Cardiac fibroblast (primary cell): ENCODE measurements at places on chromosomes 11 and 22.

DNA sequence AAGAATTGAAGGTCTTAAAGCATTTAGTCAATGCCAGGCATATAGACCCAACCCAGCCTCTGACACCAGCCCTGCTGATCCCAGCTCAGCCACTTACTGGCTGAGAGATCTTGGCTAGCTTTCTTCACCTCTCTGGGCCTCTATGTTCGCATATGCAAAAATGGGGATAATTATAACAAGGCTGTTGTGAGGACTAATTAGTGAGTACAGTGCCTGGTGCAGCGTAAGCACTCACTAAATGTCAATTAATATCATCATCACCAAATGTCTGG lies 10.5 kb downstream of the CHST1 start:
- DNase-seq, result no peak

- DNase-seq, result no peak
These were observed 27.5 kb downstream of the KCNA4 start for GRCh38 chr11:29989174-29989970.

- DNase-seq, result no peak
These were observed 1.6 kb downstream of the SPTBN2 start for GRCh38 chr11:66727282-66728037.

DNA sequence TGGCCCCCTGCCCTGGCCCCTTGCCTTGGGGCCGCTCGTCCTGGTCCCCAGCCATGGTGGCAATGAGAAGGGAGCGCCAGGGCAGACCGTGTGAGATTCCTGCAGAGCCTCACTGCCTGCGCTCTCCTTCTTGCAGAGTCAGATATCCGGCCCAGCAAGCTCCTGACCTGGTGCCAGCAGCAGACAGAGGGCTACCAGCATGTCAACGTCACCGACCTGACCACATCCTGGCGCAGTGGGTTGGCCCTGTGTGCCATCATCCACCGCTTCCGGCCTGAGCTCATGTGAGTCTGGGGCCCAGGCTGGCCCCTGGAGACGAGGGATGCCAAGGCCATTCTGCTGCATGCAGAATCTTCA lies 114.1 kb downstream of the MICAL2 start:
- peak; percentile 93 for DNase-seq

DNA sequence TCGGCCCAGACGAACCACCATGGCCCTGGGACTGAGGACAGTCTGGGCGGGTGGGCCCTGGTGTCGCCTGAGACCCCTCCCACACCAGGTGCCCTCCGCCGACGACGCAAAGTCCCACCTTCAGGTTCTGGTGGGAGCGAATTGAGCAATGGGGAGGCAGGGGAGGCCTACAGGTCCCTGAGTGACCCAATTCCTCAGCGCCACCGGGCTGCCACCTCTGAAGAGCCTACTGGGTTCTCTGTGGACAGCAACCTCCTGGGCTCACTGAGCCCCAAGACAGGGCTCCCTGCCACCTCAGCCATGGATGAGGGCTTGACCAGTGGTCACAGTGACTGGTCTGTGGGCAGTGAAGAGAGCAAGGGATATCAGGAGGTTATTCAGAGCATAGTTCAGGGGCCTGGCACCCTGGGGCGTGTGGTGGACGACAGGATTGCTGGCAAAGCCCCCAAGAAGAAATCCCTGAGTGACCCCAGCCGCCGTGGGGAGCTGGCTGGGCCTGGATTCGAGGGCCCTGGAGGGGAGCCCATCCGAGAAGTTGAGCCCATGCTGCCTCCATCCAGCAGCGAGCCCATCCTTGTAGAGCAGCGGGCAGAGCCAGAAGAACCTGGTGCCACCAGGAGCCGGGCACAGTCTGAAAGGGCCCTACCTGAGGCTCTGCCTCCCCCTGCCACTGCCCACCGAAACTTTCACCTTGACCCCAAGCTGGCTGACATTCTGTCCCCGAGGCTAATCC lies 2.8 kb downstream of the ARHGEF17 start:
- DNase-seq, result no peak

DNA sequence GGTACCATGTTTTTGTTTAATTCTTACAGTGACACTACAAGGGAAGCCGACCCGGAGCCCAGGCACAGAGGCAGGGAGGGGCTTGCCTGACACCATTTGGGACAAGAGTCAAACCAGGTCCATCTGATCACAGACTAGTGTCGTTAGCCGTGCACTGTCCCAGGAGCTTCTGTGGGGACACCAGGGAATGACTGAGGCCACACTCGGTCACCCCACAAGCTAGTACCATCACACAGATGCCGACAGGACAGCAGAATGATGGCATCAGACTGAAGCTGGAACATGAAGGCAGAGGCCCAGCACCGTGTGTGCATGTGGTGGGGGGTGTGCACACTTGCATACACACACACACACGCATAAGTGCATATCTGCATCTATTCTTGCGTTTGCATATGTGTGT lies 61.5 kb upstream of the NECTIN1 start:
- no peak for DNase-seq

- DNase-seq, result no peak
These were observed 21.9 kb upstream of the CDON start for GRCh38 chr11:126084608-126084912.

DNA sequence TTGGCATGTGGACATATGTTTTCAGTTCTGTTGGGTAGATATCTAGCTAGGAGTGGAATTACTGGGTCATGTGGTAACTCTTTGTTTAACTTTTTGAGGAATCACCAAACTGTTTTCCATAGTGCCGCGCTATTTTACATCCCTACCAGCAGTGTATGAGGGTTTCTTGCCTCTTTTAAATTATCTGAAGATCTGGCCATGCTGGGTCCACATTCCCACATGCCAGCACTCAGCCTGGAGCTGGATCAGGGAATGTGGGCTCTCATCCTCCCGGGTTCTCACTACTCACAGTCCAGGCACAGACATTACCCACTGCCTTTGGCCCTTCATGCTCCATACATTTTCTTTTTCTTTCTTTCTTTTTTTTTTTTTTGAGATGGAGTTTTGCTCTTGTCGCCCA lies 44.6 kb downstream of the RBX1 start:
- DNase-seq, result no peak

GRCh38 chr11:32751381-32751780 lies 43.1 kb downstream of the CCDC73 start:
- DNase-seq, result no peak

GRCh38 chr11:78432956-78433355 lies 15.3 kb upstream of the GAB2 start:
- no peak for DNase-seq

DNA sequence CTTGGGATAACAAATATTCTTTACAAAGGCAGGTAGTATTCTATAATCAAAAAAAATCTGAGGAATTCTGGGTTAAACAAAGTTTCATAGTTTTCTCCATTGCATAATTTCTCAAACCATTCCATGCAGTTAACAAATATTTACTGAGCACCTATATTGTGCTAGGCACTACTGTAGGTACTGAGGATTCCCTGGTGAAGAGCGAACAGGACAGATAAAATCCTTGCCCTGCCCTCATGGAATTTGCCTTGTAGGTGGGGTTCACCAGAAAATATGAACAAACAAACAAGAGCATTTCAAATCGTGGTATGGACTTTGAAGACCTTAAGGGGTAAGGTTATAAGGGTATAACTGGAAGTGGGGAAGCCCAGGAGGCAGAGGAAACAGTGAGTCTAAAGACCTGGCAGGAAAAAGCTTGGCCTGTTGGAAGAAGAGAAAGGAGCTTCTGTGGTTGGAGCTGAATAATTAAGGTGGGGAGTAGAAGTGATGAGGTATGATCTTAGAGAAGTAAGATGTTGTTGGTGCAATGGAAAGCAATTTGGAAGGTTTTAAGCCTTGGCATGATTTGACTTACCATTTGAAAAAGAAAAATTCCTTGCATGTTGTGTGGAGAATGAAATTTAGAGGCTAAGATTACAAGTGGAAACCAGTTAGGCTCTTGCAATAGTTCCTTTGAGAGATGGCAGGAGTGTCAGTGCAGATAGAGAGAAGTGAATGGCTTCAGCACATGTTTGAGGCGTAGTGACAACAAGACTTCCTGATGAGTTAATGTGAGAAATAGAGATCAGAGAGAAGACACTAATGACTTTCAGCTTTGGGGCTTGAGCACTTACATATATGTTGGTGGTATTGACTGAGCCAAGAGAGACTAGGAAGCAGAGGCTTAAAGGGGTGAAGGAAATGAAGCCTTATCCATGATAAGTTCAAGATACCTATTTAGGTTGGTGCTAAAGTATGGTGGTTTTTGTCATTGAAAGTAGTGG lies 55.7 kb upstream of the PICALM start:
- no peak for DNase-seq

GRCh38 chr22:42926104-42926503 lies 69.0 kb upstream of the ARFGAP3 start:
- peak; percentile 24 for DNase-seq

- DNase-seq, result no peak
These were observed 167.8 kb upstream of the NCAM1 start for GRCh38 chr11:112793416-112793815.

GRCh38 chr11:96622026-96622634 lies 232.3 kb downstream of the JRKL start:
- DNase-seq, result peak; percentile 2

DNA sequence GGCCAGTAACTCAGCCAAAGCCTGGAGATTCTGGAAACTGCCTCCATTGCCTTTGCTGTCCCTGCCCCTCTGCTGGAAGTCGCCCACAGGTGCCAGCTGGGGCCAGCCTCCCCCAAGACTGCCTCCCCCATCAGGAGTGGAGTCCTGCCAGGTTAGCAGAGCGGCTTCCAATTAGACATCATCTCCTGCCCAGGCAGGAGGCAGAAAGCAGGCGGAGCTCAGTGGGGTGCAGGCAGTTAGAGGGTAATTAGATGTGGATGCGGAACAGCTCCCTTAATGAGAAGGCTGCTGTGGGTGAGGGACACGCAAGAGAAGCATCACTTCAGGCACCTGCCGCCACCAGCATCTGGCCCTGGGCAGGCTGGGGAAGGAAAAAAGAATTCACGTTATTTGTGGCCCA lies 90.9 kb upstream of the TP53I11 start:
- DNase-seq, result no peak

DNA sequence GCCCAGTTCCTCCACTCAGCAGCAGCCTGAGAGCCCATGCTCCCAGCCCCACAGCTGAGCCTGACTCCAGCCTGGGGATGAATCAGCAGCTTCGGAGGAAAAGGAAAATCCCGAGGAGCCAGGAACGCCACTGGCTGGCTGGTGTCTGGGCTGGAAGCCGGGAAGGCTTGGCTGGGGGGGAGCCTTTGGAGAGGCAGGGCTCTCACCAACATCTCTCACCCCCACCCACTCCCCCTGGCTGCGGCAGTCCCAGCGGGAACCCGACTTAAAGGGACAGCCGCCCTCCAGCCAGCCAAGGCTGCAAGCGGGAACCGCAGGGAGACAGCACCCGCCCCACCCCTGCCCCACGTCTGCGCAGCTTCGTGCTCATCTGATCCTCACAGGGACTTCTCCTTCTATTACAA lies 28.4 kb downstream of the KIAA0930 start:
- DNase-seq, result peak; percentile 79

DNA sequence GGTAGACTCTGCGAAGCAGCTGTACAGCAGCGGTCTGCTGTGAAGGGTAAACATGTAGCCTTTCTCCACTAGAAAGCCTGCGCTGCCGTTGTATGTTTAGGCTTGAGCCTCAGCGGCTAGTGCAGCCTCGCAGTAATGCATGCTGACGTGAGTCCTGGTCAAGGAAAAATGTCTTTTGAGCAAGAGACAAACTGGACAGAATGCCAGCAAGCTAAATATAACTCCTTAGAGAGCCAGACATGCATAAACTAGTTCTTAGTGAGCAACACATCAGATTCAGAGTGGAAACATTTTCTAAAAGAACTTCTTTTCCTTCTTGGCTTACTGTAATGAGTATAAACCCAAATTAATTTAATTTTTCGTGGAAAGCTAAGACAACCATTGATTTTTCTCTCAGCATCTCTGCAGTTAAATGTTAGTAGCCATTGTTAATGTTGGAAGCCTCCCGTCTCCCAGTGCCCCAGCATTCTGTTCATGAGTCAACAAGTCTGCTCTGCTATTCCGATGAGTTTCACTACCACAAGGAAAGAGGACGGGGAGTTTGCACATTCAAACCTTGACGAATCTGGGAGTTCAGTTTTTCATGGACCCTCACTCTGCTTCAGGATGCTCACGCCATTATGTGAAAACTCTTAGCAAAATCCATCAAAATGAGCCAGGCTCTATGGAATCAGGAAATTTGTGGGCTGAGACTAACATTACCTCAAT lies 51.4 kb downstream of the JAM3 start:
- peak; percentile 94 for DNase-seq

DNA sequence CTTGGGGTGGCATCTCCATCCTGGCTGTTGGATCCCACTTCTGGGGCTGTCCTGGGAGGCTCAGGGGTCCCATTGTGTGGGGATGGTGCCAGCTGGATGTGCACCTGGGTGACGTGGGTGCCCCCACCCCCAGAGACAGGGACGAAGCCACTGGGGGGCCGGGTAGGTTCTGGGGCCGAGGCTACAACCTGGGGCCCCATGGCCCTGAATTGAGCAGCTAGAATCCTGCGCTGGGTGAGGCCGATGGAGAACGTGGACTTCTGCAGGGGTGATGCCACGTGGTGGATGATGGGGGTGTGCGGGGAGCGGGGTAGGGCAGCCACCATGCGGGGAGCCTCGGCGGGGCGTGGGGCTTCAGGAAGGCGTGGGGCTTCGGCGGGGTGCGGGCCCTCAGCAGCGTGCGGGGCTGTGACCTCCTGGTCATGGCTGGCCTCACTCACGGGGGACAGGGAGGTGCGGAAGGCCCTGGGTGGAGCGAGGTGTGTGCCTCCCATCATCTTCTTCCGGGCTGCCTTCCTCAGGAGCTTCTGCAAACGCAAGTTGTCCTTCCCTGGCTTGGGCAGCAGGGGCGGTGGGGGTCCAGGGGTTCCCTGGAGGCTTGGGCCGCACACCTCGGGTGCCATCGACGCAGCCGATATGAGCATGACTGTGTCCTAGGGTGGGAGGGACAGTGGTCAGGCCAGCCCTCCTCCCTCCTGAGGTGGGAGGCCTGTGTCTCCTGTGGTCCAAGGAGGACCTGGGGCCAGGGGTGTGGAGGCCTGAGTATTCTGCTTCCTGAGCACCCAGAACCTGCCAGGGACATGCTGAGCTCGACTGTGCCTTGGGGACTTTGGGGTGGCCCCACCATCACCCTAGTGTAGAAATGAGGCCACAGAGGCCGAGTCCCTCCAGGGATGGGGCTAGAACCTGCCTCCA lies 1.5 kb downstream of the PRR33 start:
- no peak for DNase-seq

GRCh38 chr11:14622223-14622954 lies 21.2 kb upstream of the PDE3B start:
- no peak for DNase-seq

- DNase-seq, result no peak
These were observed 306.7 kb upstream of the MTNR1B start for GRCh38 chr11:92662601-92663360.

GRCh38 chr11:12901874-12902481 lies 107.1 kb upstream of the RASSF10 start:
- DNase-seq, result no peak

- no peak for DNase-seq
These were observed 19.8 kb downstream of the ARL14EP start for GRCh38 chr11:30342736-30343166.

DNA sequence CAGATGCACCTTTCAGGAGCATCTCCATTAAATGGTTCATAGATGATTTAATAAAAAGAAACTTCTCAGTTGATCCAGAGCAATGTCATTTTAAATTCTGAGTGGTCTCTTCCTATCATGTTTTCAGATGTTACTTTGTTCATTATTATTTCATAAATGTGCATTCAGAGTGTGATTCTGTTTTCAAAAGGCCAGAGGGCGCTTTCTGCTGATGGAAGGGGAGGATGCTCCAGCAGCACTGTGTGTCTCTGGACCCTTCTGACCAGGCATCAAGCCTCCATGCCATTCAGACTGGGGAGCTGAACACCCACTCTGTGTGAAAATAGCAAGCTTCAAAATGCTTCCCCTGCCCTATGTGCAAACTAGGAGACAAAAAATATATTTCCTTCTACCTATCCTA lies 23.9 kb upstream of the CRTAM start:
- no peak for DNase-seq
